ENCODE measurements at places on chromosomes 2 and 18.

- no peak for DNase-seq
These were observed 128.5 kb upstream of the COL3A1 start for GRCh38 chr2:188845692-188846091.

DNA sequence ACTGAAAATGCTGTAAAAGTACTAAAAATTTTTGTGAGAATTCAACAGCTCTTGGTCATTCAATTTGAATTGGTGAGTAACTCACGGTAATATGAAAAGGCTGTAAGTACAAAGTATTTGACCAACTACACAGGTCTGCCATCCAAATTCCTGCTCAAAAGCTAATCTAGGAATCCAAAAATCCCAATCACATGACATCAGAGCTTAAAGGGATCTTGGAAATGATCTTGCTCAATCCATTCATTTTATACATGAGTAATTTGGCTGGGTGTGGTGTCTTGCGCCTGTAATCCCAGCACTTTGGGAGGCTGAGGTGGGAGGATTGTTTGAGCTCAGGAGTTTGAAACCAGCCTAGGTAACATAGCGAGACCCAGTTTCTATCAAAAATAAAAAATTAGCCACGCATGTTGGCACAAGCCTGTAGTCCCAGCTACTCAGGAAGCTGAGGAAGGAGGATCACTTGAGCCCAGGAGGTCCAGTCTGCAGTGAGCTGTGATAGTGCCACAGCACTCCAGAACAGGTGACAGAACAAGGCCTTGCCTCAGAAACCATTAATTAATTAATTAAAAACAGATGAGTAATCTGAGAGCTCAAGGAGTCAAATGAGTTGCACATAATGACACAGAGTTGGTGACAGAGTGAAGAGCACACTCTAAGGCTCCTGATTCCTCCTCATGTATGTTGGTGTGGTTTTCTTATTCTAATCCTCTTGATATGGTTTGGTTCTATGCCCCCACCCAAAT lies 19.8 kb downstream of the SPIRE1 start:
- no peak for DNase-seq

GRCh38 chr2:32835148-32835547 lies 111.6 kb upstream of the LTBP1 start:
- no peak for DNase-seq

- DNase-seq, result no peak
These were observed 70.0 kb upstream of the THUMPD2 start for GRCh38 chr2:39849064-39849463.

- no peak for DNase-seq
These were observed 76.6 kb downstream of the EIPR1 start for GRCh38 chr2:3301001-3301400.

All from left forelimb (tissue), 1 donor.